ENCODE measurements at places on chromosomes 11 and 22.

DNA sequence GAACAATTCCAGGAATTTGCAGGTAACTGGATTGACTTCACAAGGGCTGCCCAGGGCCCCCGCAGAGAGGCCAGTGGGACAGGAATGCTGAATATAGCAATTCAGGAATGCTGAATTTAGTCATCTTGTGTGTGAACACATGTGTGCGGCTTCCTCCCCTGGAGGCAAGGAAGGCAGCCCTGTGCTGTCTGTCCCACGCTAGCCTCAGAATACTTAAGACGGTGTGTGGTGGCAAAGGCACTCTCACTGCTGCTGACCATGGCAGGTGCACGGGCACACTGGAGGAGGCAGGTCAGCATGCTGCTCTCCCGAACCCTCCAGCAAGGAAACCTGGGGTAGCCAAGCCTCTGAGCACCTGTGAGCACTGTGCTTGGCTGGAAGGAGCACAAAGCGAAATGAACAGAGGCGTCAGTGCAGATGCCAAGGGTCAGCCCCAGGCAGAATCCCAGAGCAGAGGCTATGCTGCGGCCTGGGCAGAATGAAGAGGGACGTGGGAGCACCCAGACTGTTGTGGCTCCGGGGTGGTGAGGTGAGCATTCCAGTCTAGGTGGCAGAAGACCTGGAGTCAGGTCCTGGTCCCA, 2.7 kb downstream of the GNAZ start:
- no peak for DNase-seq

- peak; percentile 66 for DNase-seq
Observed at GRCh38 chr11:23540101-23540561, 679.9 kb upstream of the CCDC179 start.

- DNase-seq, result no peak
Observed at GRCh38 chr22:49926916-49927315, 8.5 kb downstream of the CRELD2 start.

DNA sequence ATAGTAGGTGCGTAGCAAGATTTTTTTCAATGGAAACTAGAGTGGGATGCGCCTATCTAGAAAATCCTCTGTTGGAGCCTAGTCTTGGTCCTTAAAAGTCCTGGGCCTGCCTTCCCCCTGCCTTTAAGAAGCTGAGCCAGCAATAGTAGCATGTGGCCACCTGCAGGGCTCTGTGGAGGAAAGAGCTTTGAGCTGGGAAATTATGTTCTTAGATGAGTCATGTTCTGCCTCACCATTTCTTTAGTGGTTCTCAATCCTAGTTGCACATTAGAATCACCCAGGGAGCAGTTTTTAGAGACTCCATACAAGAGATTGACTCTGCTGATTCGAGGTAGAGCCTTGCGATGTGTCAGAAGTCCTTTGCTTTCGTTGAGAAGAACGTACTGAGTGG, 133.5 kb downstream of the COMMD9 start:
- DNase-seq, result no peak

DNA sequence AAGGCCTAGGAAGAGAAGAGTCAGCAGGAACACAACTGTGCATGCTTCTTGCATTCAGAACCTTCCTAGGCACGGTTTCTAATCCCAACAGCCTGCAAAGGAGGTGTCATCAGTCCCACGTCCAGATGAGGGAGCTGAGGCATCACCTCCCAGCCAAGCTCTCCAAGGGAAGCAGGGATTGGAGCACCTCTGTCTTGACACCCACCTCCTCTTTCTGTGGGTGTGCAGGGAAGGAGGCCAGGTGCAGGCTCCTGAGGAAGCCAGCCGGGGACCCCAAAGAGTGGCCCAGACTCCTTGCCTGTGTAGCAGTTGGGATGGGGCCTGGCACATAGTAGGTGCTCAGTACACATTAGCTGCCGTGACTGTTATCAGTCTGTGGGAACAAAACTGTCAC, 2.0 kb downstream of the PNPLA5 start:
- peak; percentile 31 for DNase-seq

- no peak for DNase-seq
Observed at GRCh38 chr11:6652182-6652581, 3.4 kb downstream of the DCHS1 start.

DNA sequence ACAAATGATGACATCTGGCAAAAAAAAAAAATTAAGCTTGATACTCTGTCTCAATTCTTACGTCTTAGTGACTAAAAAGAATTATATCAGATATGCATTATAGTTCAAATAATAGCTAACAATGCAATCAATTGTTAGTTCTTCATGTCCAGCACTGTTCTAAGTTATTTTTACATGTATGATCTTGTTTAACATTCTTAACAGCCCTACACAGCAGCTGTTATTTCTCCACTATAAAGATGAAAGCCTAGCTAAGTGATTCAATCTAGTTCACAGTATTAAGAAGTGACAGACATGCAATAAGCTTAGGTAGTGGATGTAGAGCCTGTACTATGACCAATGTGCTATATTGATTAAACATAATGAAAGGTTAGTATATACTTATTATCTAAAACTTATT, 4.1 kb downstream of the ZNF214 start:
- DNase-seq, result no peak

- DNase-seq, result no peak
Observed at GRCh38 chr22:50688448-50688847, 15.8 kb downstream of the SHANK3 start.

DNA sequence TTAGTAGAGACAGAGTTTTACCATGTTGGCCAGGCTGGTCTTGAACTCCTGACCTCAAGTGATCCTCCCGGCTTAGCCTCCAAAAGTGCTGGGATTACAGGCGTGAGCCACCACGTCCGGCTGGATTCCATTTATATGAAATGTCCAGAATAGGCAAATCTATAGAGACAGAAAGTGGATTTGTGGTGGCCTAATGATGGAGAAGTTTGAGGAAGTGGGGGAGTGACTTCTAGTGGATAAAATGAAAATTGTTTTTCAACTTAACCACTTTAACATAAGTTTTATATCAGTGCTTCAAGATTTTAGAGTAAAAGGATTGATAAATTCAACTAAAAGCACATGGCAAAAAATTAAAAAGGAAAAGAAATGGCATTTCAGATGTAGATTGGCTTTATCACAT, 66.2 kb downstream of the HIPK3 start:
- DNase-seq, result no peak

DNA sequence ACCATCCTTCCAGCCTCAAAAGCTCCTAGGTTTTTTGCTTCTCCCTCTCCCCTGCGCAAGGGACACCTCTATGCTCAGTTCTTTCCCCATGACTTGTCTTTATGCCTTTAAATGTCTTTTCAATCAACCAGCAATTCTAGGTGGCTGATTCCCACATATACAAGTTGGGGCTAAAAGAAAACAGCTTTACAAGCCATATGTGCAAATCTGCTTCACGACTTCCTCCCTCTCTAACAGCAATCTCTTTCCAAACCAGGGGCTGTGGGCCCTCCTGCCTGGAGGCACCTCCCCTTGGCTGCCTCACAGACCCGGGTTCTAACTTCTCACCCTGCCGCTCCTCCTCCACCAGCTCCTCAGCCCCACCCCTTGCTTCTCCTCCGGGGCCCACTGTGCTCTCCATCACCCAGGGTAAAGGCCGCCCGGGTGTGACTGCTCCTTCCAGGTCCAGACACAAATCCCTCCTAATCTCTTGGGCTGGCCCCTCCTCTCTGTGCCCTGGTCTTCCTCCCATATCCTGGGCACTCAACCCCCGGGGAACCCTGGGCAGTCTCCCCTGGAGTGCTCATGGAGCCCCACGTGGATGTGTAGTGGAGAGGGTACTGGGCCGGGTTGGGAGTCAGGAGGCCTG, 14.1 kb downstream of the TMPRSS13 start:
- DNase-seq, result no peak

DNA sequence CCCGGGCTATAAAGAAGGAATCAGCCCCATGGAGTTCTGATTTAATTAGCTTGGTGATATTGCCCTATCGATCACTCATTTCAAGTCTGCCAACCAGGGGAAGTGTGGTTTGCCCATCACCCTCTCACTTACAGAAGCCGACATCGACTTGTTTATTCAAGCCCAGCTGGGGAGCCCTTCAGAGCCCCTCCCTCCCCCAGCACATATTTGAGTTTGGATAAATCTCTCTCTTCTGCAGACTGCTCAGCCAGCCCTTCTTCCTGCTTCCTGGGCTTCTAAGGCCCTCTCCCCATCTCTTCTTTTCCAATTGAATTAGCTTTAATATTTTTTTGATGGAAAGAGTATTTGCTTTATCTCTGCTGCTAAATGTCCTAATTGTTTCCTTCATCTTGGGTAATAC, 299.0 kb downstream of the MIAT start:
- no peak for DNase-seq

- DNase-seq, result no peak
Observed at GRCh38 chr11:44725016-44725685, 1.6 kb upstream of the TSPAN18 start.

DNA sequence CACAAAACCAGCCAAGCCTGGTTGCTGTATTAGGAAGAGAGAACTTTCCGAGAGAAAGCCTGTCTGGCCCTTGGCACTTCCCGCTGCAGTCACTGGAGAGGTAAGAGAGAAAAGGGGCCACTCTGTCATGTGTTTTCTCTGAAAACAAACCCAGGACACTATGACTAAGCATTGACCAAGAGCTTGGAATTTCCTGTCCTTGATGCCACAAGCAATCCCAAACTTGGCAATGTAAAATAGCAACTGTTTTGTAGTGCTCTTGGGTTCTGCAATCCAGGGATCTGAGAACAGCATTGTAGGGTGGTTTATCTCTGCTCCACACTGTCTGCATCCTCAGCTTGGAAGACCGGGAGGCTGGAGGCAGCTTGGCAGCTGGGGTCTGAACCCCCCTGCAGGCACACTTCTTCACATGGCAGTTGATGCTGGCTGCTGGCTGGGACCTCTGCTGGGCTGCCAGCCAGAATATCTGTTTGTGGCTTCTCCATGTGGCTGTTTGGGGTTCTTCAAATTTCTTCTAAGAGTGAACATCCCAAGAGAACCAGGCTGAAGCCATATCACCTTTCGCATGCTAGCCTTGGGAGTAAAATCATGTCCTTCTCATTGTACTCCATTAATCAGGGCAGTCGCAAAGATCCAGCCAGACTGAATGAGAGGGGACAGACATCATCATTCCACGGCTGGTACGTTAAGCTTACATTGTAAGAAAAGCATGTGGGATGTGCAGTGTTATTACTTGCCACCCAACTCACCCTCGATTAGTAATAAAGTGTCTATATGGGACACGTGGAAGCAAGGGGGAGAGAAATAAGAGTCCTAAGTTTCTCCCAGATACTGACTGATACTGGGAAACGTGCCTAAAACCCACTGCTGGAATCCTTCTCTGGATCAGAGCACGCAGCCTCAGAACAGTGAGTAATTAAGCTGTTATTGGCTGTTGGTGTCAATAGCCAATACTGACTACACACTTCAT, 537.4 kb upstream of the B3GAT1 start:
- DNase-seq, result no peak

GRCh38 chr11:71446942-71447688, 1.1 kb downstream of the DHCR7 start:
- DNase-seq, result peak; percentile 46

DNA sequence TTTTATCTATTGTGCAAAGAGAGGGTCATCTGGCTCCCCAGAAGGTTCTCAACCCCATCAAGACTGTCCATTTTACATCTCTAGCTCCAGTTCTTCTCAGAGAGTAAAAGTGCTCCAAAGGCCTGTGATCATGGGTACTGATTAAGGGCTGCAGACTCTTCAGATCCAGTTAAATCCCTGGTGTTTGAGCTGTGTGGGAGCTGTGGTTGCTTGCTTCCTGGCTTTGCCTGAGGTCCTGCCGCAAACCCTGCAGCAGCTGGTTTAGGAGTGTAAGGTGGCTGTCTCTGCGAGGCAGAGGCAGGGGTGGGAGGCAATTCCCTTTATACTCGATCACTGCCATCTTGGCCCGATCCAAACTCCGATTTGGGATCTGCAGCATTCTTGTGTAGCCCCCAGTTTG, 1.2 kb downstream of the MRPL17 start:
- no peak for DNase-seq

DNA sequence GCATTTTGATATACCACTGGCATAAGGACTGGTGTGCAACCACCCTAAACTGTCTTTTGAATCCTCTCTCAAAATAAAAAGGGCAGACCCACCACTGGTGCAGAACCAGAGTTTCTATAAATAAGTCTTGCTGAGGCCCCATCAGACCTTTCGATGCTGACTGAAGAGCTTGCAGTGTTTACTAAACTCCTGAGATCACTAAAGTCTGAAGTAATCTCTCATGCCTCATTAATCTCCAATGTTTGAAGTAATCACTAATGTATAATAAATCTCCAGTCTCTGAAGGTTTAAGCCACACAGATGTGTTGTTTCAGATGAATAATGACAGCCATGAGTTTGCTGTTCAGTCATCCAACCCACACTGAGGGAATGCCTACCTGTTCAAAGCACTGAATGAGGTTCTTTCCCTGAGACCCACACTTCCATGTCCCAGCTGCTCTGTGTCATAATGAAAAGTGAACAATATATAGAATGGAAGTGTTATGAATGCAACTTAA, 50.6 kb upstream of the DEUP1 start:
- no peak for DNase-seq

- no peak for DNase-seq
Observed at GRCh38 chr11:133738624-133739023, 106.7 kb downstream of the SPATA19 start.

DNA sequence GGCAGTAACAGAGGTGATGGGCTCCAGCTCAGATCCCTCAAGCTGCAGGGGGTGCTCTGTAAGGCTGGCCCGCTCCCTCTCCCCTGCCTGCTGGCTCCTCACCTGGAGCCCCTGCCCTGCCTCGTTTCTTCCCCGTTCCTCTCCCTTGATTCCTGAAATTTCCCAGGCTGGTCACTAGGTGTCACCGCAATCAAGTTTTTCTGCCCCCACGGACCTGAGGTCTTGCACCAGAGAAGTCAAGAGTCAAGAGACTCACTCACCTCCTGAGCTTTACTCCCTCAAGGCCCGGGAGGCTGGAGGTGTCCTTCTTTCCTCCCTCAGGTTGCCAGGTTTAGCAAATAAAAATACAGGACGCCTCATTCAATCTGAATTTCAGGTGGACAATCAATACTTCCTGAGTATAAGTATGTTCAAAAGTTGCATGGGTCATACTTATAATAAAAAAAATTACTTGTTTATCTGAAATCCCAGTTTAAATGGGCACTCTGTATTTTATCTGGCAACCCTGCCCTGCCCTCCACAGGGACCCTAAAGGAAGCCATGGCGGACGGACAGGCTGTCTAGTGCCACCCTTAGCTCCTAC, 69.2 kb downstream of the SCUBE1 start:
- peak; percentile 67 for DNase-seq

DNA sequence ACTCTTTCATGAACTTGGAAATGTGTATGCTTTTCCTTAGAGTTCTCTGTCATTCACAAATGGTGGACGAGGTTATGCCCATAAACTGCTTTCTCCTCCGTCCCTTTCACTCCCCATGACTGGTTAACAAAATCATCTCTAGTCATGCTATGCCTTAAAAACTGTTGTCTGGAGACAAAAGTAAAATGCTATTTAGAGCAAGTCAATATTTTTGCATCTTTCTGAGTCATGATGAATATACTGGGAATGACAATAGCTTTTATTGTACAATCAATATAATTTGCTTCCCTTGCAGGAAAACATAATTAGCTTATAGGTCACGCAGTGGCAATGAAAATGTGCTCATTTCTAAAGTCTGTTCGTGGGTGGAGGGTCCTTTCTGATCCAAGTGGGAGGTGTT, 216.7 kb upstream of the SORL1-AS1 start:
- no peak for DNase-seq

GRCh38 chr11:18264035-18264434, 2.0 kb upstream of the SAA1 start:
- DNase-seq, result no peak

- DNase-seq, result no peak
Observed at GRCh38 chr22:23098230-23098705, 27.9 kb downstream of the GNAZ start.

Data from T47D (cell line).